ENCODE measurements at places on chromosomes 5 and 9. TPM values are rescaled to one million over a fixed set of nuclear protein-coding genes. Genes with fewer than 3 reads are reported as not detected.

ORM2 gene
- total RNA-seq: not detected

- H3K36me3 ChIP-seq: no peaks in the 10 kb centered on the region
- no peak overlapping the region for H3K4me3 ChIP-seq
- no peaks in the 10 kb centered on the region for H3K4me1 ChIP-seq
- H3K27me3 ChIP-seq: no peaks in the 10 kb centered on the region
- no peak for DNase-seq
Observed at GRCh38 chr9:22512495-22512894, 65.9 kb downstream of the DMRTA1 start.

DNA sequence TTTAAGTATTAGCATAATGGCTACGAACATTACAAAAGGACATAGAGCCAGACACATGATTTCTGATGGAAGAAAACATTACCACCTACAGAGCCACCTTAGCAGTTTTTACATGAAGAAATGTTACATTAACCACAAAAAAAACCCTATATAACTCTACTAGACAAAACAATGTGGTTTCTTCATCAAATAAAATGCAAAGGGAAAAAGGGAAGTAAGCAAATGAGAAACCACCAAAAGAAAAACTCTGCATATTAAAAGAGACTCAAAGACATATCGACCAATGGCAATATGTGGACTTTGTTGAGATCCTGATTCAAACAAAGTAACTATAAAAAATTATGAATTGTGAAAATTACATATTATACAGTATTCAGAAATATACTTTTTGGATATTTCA is 132.7 kb downstream of the TSSK1B start:
- peaks cover 2% of the 10 kb centered on the region for H3K27me3 ChIP-seq
- no peaks in the 10 kb centered on the region for H3K36me3 ChIP-seq
- no peaks in the 10 kb centered on the region for H3K4me1 ChIP-seq
- no peak for DNase-seq
- H3K27ac ChIP-seq: no peak overlapping the region

DNA sequence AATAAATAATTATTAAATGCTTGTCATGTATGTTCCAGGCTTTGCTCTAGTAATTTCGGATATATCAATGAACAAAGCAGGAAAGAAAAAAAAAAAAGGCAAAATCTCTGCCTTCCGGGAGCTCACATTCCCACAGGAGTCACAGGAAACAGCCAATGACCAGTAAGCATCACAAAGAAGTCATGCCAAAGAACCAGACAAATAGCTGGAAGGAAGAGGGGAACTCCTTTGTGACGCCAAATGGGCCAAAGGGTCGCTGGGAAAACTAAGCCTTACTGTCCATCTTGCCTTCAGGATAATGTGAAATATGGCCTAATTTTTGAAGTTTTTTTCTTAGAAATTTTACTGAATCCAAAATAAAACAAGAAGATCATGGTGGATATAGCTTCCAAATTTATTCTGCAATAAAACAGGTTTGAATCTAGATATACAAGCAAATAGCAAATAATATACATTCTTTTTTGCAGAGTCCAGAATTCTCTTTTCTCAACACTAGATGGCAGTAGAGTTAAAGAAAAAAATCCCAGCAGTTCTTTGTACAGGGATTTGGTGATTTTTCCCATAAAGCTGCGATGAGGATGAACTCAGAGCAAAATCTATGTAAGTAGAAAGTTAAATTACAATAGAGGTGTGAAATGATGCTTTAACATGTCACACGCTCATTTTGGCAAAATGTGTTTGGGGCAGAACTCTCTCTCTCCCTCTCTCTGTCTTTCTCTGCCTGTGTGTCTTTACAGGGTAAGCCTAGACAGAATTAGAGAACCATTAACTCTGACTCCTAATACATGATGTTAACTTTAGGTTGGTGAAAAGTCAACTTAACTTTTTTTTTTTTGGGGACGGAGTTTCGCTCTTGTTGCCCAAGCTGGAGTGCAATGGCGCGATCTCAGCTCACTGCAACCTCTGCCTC is 60.0 kb upstream of the TUT7 start:
- no peaks in the 10 kb centered on the region for H3K36me3 ChIP-seq
- no peaks in the 10 kb centered on the region for H3K27me3 ChIP-seq
- H3K4me3 ChIP-seq: no peak overlapping the region
- H3K27ac ChIP-seq: no peak overlapping the region
- no peaks in the 10 kb centered on the region for H3K4me1 ChIP-seq

GRCh38 chr9:115391168-115391825 is 273.3 kb upstream of the TNC start:
- no peaks in the 10 kb centered on the region for H3K4me1 ChIP-seq
- no peak overlapping the region for H3K27ac ChIP-seq
- DNase-seq: no peak
- H3K27me3 ChIP-seq: no peaks in the 10 kb centered on the region

DNA sequence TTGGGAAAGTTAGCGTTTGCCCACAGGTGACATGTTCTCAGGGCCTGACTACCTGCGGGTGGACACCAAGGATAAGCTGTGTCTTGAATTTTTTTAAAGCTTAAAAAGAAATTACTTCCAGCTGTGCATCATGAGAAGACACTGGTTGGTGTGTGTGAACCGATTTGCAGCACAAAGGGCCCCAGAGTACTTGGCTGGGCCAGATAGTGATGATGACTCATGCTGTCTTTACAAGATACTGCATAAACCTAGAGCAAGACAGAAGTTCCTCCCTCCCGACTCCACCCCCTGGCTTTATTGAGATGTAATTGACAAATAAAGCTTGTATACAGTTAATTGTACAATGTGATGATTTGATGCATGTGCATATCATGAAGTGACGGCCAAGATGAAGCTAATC is 212.8 kb downstream of the NXNL2 start:
- peak; percentile 36 for DNase-seq
- H3K36me3 ChIP-seq: no peaks in the 10 kb centered on the region
- H3K27me3 ChIP-seq: no peaks in the 10 kb centered on the region
- H3K27ac ChIP-seq: no peak overlapping the region
- H3K4me3 ChIP-seq: no peak overlapping the region
- peaks cover 10% of the 10 kb centered on the region for H3K4me1 ChIP-seq

GRCh38 chr5:109478830-109479229 is 69.1 kb upstream of the PJA2 start:
- H3K27me3 ChIP-seq: no peaks in the 10 kb centered on the region
- H3K36me3 ChIP-seq: no peaks in the 10 kb centered on the region
- H3K27ac ChIP-seq: no peak overlapping the region
- no peak for DNase-seq

GRCh38 chr9:128361296-128361985 is 9.7 kb upstream of the URM1 start:
- H3K36me3 ChIP-seq: peaks cover 5% of the 10 kb centered on the region
- DNase-seq: no peak
- H3K27ac ChIP-seq: peak overlapping the region; percentile 13
- no peaks in the 10 kb centered on the region for H3K27me3 ChIP-seq

NSG2 gene
- not detected for total RNA-seq

DNA sequence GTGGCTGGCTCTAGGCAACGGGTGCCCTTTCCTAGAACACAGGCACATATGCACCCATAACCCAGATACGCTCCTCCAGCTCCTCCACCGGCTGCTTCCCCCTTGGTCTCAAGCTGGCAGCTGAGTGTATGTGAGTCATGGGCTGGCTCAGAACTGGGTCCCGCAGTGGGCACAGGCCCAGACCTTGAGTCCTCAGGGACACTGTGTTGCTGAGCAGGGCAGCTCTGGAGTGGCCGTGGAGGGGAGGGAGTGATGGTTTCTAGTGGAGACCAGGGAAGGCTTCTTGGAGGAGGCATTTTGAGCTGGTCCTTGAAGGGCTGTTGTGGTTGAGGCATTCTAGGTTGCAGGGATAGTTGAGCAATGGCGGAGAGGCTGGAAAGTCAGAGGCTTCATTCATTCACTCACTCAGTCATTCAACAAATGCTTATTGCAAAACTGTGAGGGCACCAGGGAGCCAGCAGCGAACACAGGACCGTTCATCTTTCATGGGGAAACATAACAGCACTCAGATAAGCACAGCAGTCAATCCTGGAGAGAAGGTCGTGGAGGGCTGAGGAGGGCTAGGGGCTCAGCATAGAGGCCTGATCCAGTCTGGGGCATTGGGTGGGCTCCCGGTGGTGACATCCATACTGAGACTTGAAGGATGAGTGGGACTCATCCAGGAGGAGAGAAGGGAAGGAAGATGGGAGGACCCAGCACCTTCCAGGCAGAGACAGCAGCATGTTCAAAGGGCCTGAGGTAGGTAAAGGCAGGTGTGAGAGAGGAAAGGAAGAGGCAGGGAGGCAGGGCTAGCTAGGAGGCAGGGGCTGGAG is 2.4 kb downstream of the BBLN start:
- peaks cover 41% of the 10 kb centered on the region for H3K36me3 ChIP-seq
- no peak for DNase-seq
- H3K27me3 ChIP-seq: no peaks in the 10 kb centered on the region
- H3K4me3 ChIP-seq: no peak overlapping the region
- H3K27ac ChIP-seq: no peak overlapping the region
- H3K4me1 ChIP-seq: peaks cover 11% of the 10 kb centered on the region
